Midbrain (tissue), 1 donor: ENCODE measurements at places on chromosomes 13 and 19.

DNA sequence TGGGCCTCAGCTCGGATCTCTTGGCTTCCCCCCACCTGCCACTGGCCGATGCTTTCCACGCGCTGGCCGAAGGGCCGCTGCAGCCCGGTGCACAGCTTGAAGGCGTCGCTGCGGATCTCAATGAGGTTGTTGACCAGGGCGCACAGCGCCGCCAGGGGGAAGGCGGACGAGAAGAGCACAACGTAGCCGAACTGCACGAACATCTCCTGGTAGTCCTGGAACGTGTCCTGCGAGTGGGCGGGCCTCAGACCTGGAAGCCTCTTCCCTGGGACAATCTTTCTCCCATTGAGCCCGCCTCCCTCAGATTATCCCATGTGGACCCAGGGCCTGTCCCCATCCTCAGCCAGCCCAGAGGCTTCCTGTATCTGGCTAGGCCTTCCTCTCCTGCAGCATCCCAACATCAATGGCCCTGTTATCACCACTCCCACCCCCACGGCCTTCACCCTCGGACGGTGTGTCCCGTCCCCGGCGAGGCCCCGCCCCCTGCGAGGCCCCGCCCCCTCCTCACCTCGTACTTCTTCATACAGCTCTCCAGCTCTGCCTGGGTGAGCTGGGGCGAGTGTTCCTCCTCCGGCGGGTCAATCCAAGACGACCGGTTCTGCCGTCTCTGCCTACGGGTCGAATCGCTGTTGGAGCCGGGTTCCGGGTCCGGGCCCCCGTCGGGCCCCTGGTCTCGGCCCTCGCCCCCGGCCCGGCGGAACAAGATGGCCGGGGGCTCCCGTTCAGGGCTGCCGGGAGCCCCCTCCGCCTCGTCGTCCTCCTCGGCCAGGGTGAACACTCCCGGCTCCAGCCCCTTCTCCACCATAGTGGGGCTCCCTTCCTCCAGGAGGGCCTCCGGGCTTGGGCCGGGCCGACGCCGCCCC is 6.8 kb downstream of the ANO8 start:
- no peak for DNase-seq

GRCh38 chr13:79406597-79406908 is 498 bp upstream of the RBM26 start:
- DNase-seq: no peak

DNA sequence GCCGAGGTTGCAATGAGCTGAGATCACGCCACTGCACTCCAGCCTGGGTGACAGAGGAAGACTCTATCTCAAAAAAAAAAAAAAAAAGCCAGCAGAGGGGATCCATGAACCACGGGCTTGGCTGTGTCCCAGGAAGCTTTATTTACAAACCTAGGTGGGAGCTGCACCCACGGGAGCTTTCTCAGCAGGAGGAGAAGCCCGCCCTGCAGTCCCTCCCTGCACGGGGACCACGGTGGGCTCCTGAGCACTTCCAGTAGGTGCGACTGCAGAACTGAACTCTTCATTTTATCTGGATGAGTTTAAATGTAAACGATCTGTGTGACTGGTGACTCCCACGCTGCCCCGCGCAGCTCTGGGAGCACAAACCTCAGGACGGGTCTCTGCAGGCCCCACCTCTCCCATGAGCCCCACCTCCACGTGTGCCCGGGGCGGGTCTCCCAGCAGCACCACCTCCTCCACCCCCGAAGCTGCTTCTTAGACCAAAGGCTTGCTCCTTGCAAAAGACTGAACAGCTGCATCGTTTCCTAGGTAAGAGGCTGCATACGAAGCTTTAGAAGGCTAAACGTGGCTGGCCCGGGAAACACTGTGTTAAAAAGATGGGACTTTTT is 66.4 kb downstream of the SPACA7 start:
- no peak for DNase-seq

GRCh38 chr13:113897966-113898365 is 34.1 kb upstream of the GAS6 start:
- no peak for DNase-seq

GRCh38 chr19:52648336-52649016 is 10.3 kb upstream of the ZNF83 start:
- DNase-seq: no peak

GRCh38 chr19:55305491-55305890 is 19.6 kb downstream of the TMEM150B start:
- DNase-seq: no peak

DNA sequence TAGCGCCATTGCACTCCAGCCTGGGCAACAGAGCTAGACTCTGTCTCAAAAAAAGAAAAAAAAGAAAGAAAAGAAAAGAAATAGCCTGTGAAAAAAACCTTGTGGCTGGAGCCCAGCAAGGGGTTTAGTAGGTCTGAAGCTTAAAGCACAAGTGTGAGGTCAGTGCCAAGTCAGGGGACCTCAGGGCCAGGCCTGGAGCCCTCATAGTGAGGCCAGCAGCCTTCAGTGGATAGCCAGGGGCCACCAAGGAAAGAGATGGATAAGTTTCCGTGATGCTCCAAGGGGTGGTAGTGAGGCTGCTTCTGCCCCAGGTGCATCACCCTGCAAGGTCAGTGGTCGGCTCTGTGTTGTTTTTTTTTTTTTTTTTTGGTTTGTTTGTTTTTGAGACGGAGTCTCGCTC is 12.9 kb downstream of the TINCR start:
- DNase-seq: no peak

DNA sequence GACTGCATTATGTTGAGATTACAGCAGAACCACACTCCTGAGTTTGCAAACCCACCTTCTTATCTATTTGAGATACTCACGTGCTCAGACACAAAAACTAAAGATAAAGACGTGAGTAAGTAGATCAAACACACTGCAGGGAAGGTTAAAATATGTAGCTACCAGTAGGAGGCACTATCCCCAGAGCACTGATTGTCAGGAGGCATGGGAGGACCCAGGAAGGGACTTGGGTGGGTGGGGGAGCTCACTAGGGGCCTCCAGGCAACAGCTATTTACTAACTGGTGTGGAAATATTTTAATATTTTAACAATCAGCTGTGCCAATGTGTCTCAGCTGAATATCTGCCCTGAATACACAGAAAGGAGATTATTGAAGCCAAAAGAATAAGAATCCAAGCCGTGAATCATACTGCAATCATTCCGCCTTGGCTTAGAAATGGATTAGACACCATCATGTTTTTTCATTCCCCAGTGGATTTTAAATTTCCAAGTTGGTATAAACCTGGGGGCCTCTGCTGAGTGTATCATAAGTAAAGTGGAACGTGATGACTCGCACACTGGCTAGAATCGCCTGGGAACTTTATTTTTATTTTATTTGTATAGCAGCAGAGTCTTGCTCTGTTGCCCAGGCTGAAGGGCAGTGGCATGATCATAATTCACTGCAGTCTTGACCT is 73.2 kb upstream of the CACNA1A start:
- no peak for DNase-seq

- DNase-seq: no peak
Observed at GRCh38 chr13:41942462-41943094, 18.3 kb downstream of the VWA8 start.

DNA sequence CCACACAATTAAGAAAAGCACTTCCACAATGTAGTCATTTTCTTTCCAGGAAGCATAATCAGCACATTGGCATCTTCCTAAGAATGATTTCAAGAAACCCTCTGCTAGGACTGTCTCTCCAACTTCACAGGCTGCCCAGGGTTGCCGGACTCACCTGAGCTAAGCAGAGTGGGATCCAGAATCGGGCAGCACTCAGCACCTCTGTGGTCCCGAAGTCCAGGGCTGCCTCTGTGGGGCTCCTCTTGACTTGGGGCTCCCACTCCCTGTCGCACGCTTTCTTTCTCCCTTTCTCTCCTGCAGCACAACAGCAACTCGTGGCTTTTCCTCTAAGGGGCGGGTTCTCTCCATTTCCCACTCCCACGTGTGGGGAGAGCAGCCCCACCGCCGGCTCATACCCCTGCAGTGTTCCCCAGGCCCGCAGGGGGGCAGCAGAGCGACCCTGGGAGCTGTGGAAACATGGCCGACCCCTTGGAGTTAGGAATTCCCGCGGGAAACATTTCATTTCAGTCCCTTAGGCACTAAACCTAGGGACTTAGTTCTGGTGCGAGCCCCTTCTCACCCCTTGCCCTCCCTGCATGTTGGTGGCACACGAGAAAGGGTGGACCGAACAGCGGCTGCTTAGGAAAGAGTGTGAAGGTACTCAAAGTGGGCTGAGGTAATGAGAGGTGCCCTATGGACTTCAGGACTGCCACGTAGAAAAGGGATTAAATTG is at the start of gene TMEM272:
Gene TMEM272, minus strand, starts transcription at position 316 of the 712 bp plus-strand sequence. CDS start 6,647 bp downstream, outside the sequence.
- peak; percentile 31 for DNase-seq

GRCh38 chr13:49409008-49409407 is 34.9 kb downstream of the CAB39L start:
- no peak for DNase-seq

GRCh38 chr19:23470873-23471545 is 75.7 kb upstream of the ZNF91 start:
- no peak for DNase-seq

GRCh38 chr19:13842291-13843103 is 34.4 kb upstream of the NANOS3 start:
- DNase-seq: peak; percentile 56
